HEK293T (cell line): ENCODE measurements at places on chromosomes 4 and X.

GRCh38 chr4:62881901-62882300 is 1527.3 kb downstream of the TECRL start:
- no peak for DNase-seq

GRCh38 chr4:147633113-147633512 is 15.9 kb downstream of the TMEM184C start:
- DNase-seq = no peak

DNA sequence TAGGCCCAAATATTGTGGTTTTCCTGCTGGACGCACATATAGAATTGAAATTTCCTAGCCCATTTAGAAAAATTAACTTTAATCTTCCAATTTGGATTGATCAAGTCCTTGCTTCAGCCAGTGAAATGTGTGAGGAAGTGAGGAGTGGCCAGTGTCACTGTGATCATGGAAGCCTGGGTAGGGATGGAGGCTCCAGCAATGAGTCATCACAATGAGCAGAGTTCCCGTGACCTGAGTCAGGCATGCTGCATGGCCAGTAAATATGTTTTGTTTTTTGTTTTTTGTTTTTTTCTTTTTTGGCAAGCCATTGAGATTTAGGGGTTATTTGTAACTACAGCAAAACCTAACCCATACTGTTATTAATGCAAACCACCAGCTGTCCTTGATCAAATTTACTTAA is 52.1 kb downstream of the IDS start:
- no peak for DNase-seq

DNA sequence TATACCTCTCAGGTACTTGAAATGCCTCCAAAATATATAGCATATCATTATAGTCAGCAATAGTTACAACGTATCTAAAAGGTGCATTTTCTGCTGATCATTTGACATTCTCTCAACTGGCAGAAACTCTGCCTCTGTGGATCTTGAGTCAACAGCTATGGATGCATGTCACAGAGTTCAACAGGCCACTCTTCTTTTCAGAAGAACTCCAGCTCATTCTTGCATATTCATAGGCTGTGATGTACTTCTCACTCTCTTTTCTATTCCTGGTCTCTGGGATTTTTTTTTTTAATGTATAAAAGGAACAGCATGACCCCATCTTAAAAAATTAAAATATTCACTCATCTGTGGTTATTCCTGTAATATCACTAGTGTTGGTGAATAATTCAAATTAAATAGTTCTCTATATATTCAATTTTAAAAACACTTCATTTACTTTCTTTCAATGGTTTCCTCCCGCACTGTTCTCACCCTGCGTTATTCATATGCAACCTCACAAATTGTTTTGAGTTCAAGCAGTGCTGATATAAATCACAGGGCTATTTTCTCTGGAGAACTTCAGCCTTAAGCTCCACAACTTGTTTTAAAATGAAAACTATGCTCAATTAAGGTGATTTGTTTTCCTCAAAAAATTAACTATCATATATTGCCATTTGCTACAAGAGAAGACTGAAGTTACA is 1111.2 kb upstream of the ADGRL3 start:
- no peak for DNase-seq

DNA sequence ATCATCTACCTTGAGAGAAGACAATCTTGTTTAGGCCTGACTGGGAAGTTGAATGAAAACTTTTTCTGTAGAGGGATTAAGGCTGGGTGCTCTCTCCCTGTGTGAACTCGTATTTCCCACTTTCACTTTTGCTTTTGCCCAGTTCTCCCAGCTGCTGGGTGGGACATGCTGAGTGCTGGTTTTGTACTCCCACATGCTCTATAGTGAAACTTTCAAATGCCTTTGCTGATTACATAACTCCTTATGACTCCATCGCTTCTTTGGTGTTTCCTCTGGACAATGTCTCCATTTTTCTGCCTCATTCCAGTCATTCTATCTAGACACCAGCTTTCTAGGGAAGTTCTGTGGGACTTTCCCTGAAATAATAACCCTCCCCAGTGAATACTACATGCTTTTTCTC is 100.5 kb downstream of the CLNK start:
- no peak for DNase-seq

- no peak for DNase-seq
Observed at GRCh38 chr4:81628489-81628888, 156.8 kb upstream of the RASGEF1B start.

DNA sequence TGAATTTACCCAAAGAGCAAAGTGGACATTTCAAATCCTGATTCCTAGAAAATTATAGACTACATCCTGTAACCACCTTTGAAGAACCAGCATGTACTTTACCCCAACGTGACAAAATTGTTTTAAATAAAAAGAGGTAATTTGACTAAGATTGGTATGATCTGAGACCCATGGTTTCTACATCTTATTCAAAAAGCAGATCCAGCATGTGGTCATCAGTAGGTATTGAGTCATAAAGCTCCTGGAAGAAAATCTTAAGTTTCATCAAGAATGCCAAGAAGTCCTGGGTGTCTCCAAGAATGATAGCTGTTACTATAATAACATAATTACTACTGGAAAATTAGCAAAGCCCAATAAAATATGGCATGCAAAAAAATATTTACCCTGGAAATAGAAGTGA is 61.8 kb downstream of the NFKB1 start:
- no peak for DNase-seq

DNA sequence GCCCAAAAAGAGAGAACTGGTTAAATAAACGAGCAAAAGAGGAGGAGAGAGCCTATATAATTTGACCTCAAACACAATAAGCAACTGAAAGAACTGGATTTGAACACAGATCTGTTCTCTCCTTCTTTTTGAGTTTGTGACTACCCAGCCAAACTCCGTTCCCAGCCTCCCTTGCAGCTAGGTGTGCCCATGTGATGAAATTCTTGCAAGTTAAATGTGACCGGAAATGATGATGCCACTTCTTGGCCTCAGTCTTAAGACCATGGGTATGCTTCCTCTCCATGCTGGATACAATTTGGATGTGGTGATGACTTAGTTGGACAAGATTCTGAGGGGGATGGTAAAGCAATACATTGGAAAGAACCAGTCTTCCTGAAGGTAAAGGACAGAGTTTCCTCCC is 204.1 kb downstream of the PTTG2 start:
- no peak for DNase-seq

DNA sequence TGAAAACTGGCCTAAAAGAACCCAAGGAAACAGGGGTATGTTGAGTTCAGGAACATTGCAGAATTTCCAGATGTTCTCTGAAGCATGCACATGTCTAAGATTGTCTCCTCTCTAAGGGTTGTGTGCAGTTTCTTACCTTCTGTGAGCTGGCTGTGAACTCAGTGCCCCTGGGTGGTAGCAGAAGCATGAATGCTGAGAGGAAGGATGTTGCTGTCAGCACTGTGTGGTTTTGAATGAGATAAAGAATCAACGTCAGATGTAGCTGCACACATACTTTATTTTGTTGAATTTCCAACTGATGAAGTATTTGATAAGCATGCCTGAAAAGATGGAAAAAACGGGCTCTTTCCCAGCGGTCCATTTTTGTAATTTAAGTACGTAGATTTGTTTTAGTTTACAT is 23.8 kb upstream of the CD38 start:
- DNase-seq = no peak

DNA sequence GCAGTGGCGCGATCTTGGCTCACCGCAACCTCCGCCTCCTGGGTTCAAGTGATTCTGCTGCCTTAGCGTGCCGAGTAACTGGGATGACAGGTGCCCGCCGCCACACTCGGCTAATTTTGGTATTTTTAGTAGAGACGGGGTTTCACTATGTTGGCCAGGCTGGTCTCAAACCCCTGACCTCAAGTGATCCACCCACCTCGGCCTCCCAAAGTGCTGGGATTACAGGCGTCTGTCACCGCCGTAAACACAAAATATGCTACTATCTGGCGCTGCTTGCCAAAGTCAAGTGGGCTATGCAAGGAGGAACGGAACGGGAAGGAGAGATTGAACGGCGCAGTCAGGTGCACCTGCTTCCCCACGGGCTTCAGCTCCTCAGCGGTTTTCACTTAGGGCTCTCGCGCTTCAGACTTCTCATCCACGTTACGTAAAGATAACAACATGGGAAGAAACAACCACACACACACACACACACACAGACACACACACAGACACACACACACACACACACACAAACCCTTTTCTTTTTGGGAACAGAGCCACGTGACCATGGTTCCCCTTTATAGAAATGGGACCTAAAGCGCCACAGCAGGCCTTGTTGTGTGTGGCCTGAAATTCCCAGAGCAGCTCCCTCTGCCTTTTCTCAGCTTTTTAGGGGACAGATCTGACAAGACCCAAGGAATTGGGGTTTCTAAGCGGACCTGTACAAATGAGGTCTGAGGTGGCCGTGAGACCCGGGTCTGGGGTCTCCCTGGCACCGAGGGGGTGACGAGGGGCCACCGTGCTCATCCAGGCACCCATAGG is 1.5 kb downstream of the P2RY8 start:
- no peak for DNase-seq

DNA sequence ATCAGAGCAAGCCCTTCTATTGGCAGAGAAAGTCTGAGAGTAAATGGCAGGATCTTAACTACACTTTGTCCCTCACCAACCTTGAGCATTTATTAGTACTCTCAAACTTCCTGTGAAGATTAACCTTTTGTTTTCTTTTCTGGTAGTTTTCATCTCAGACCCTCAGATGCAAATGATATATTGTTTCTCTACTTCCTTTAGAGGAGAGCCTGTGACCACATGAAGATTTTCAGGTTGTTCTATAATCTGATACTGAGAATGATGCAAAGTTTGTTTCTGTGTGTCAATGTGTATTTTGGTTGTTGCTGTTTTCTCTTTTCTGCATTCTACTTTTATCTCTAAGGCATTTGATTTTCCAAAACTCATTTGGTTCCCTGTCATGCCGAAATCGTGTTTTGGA is 165.8 kb upstream of the CYSLTR1 start:
- no peak for DNase-seq

- no peak for DNase-seq
Observed at GRCh38 chr4:38366456-38366855, 297.5 kb upstream of the KLF3 start.

DNA sequence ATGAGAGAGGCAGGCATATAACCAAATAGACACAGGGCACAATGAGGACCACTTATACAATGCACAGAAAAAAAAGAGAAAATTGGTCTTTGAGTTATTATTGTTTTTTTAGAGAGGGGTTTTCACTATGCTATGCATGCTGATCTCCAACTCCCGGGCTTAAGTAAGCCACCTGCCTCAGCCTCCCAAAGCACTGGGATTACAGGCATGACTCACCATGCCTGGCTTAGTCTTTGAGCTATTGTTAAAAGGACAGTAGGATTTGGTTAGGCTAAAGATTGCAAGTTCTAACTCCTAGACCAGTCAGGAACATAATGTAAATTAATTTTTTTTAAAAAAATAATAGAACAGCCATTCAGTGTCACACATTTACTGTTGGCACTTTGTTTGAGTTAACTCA is 340.1 kb downstream of the GPAT3 start:
- no peak for DNase-seq
